ENCODE measurements at places on chromosomes 1 and 21.

- DNase-seq = no peak
Observed at GRCh38 chr1:199811163-199811562, 216.3 kb upstream of the NR5A2 start.

- DNase-seq = no peak
Observed at GRCh38 chr21:42846221-42846620, 33.1 kb downstream of the WDR4 start.

DNA sequence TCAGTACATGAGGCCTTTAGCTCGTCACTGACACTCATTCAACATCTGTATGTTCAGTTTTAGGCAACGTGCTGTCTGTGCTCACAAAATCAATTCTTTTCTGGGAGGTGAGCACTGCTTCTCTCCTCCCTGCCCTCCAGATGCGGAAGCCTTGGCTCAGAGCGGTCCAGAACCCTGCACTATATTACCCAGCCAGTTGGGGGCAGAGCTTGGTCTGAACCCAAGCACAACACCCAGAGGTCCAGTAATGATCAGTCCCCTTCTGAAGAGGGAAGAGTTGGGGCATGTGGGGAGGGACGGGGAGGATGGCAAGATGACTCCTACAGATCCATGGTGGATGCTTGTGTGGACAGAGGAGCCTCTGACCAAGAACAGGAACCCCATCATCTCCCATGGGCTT lies 5.6 kb upstream of the DSCAM start:
- no peak for DNase-seq

- no peak for DNase-seq
Observed at GRCh38 chr1:177772386-177772960, 197.4 kb downstream of the SEC16B start.

- DNase-seq = no peak
Observed at GRCh38 chr1:30740251-30741238, 17.0 kb downstream of the LAPTM5 start.

- DNase-seq = no peak
Observed at GRCh38 chr1:239225396-239225795, 161.0 kb upstream of the CHRM3 start.
